ENCODE measurements at places on chromosomes 2 and 18.

DNA sequence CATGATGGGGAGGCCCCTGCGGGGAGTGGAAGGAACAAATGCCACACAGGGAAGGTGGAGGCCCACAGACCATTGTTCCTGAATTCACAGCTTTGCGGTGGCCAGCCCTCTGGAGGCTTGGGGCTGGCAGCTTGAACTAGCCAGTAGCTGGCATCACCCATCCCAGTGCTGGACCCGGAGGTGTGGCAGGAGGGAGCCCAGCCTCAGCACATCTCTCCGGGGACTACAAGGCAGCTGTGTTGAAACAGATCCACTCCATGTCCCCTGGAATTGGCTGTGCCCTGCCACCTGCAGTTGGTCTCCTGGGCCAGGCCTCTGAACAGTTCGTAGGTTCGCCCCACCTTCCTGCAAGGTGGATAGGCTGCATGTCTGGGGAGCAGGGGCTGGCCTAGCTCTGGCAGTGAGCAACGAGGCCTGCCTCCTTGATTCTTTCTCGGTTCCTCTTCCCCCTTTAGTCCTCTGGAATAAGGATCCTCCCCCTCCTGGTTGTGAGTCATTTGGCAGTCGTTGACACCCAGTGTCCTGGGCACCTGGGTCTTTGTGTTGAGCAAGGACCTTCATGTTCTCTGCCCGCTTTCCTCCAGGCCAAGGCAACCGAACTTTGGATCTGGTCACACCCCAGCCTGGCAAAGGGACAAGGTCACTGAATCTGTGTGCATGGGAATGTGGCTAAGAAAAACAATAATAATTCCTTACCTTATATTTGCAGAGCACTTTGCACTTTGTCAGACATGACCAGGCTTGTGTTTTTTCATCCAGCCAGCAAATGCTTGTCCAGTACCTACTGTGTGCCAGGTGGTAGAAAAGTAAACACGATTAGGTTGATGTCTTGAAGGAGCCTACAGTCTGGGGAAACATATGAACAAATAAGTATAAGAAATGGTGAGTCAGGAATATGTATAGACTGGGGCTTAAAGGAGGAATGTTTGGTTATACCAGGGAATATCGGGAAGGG lies 55.0 kb upstream of the MCFD2 start:
- no peak for DNase-seq

DNA sequence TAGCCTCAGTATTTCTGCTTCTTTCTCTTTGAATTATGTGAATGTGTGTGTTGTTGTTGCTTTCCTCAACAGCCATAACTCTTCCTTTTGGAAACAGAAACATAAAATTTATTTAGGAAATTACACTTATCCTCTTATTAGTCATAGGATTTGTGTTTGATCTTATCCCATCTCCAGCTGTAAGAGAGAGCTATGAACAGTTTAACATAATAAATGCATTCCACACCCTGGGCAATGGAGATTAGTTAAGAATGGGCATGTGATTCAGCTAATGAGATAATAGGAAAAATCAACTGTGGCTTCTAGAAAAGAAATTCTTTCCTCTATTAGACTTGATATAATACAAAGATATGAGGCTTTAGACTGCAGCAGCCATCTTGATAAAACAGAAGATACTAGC lies 55.0 kb downstream of the SCN7A start:
- no peak for DNase-seq

- no peak for DNase-seq
Measured at GRCh38 chr2:6780765-6781274, 84.9 kb downstream of the CMPK2 start.

GRCh38 chr2:48952143-48952542 lies 196.6 kb upstream of the LHCGR start:
- DNase-seq: no peak

GRCh38 chr18:46034230-46034629 lies 37.8 kb downstream of the PSTPIP2 start:
- no peak for DNase-seq

- no peak for DNase-seq
Measured at GRCh38 chr2:43159797-43160196, 66.6 kb downstream of the ZFP36L2 start.

DNA sequence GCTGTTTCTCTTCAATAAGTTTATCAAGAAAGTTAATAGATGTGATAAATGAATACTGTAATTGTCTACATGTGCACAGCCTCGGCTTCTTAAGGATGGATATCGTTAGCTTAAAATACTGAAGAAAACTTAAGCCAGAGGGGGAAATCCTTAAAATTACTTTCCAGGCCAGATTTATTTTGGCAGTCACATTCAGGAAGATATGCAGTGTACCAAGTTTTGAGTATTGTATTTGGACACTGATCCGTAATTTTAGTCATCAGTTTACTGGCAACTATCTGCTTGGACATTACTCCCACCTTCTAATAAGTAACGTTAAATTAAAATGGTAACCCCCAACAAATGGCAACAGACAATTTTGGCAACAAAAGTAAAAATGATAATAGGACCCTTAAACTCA lies 770.0 kb upstream of the ZEB2 start:
- no peak for DNase-seq

GRCh38 chr2:200185628-200186000 lies 120.9 kb upstream of the SPATS2L start:
- DNase-seq: no peak

- peak; percentile 72 for DNase-seq
Measured at GRCh38 chr2:70647873-70648481, 94.4 kb upstream of the TGFA start.

- DNase-seq: no peak
Measured at GRCh38 chr2:180033993-180034894, 27.1 kb upstream of the CWC22 start.

- DNase-seq: no peak
Measured at GRCh38 chr2:46722142-46722541, 193.5 kb downstream of the MCFD2 start.

GRCh38 chr2:168912901-168913369 lies 11.8 kb downstream of the G6PC2 start:
- no peak for DNase-seq

DNA sequence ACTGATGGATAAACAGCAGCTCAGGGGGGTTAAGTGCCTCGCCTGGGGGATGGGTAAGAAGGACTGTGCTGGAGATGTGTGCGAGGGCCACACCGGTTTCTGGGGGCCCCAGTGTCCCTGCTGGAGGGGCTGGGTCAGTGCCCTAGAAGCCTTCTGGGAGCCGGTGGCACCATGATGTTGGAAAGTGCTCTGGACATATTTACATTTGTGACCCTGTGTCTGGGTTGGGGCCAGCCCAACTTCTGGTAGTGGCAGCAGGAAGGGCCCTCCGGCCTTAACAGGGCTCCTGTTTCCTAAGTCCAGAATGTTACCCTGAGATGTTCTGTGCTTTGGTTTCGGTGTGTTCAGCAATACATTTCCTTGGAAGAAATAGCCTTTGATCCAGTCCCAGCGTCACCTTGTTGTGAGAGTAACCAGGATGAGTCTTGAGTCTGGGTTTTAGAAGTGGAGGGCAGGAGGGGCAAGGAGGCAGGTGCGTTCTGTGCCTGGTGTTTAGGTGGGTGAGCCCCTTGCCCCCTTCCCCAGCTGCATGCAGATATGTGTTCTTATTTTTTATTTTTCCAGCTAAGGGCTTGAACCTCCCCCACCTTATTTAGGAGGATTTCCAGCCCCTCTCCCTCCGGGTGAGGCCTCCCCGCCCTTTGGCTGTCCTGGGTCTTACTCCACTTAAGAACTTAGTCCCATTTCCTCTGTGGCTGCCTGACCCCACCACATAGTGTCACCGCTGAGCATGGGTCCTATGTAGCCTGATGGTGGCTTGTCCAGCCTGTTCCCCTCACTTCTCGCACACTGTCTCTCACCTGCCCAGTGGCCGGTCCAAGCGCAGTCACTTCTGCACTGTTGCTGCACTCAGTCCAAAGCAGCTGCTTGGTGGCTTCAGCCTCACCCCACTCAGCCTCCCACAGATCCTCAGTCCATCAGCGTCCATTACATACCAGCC lies 132.7 kb upstream of the HS6ST1 start:
- DNase-seq: no peak

DNA sequence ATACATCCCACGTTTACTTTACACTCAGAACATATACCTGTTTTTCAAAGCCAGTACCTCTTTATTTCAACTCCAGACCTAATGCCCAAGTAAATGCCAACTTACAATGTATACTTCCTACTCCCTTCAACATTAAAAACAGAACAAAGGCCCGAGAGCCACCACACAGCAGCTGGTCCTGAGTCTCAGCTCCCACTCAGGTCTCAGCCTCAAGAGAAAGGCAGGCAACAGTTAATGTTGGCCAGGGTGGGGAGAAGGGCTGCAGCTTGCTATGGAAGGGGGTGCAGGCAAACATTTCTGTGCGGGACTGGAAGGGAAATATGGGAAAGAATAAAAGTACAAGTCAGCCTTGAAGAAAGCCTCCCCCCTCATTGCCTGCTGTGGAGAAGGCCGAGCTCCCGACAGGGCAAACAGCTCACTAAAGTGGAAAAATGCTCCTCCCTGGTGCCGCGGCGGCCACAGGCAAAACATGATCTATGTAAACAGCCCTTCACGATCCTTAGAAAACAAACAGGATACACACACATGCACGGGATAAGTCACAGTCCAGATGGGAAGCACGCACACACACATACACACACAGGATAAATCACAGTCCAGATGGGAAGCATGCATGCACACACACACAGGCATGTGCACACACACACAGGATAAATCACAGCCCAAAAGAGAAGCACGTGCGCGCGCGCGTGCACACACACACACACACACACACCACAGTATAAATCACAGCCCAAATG lies 67.4 kb downstream of the ADNP2 start:
- no peak for DNase-seq

- no peak for DNase-seq
Measured at GRCh38 chr18:12882453-12883371, 1.3 kb downstream of the PTPN2 start.

- no peak for DNase-seq
Measured at GRCh38 chr18:189254-189653, 30.9 kb downstream of the USP14 start.

GRCh38 chr18:45874491-45875184 lies 49.2 kb downstream of the SIGLEC15 start:
- no peak for DNase-seq

- no peak for DNase-seq
Measured at GRCh38 chr2:121334581-121335293, 49.7 kb upstream of the TFCP2L1 start.

- DNase-seq: no peak
Measured at GRCh38 chr2:19675856-19676460, 225.8 kb downstream of the TTC32 start.

DNA sequence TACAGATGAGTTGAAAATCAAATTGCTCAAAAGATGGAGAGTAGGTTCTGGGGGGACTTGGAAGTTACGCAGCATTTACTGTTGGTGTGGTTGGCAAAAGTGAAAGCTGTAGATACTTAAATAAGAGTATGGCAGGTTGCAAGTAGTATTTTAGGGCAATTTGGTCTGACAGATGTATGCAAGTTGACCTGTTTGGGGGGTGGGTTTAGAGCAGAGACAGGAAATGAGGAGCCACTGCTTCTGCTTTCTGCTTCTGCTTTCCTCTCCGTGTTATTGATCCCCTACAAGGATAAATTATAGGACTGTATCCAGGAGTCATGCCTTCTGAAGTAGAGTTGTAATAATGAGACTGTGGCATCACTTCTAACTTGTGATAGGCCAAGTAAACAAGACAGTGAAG lies 71.2 kb downstream of the EPAS1 start:
- no peak for DNase-seq

DNA sequence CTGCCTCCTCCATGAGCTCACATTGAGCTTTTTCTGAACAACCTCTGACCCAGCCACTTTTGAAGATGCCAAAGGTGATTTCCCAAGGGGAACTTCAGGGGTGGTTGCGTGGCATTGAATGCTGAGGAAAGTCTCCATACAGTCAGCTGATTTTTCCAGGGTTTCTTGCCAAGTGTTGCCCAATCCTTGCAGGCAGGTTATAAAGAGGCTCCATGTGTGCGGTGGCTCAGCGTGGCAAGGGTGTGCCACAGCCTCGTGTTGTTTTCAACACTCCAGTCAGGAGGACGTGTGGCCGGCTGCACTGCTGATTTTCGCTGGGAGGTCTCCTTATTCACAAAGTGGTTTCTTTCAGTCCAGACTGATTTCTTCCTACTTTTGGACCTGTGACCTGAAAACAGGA lies 81.4 kb upstream of the GATA6 start:
- DNase-seq: no peak

- peak; percentile 35 for DNase-seq
Measured at GRCh38 chr18:5868218-5868854, 27.0 kb downstream of the TMEM200C start.

DNA sequence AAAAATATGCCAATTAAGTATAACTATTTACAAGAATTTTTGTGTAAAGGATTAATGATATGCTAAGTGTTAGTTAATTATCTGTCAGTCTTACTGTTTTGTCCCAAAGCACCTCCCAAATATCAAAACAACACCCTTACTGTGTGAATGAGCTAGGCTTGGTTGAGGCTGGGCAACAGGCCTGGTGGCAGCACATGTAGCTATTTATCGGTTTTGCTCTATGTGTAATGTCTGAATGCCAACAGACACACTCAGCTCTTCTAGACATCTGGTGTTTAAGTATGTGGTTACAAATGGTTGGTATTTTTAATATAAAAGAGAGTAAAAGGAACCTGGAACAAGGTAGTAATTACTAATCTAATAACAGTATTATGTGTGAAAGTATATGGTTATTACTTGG lies 175.3 kb downstream of the RAB3GAP1 start:
- DNase-seq: no peak

GRCh38 chr2:238906936-238907716 lies 59.2 kb downstream of the TWIST2 start:
- no peak for DNase-seq

DNA sequence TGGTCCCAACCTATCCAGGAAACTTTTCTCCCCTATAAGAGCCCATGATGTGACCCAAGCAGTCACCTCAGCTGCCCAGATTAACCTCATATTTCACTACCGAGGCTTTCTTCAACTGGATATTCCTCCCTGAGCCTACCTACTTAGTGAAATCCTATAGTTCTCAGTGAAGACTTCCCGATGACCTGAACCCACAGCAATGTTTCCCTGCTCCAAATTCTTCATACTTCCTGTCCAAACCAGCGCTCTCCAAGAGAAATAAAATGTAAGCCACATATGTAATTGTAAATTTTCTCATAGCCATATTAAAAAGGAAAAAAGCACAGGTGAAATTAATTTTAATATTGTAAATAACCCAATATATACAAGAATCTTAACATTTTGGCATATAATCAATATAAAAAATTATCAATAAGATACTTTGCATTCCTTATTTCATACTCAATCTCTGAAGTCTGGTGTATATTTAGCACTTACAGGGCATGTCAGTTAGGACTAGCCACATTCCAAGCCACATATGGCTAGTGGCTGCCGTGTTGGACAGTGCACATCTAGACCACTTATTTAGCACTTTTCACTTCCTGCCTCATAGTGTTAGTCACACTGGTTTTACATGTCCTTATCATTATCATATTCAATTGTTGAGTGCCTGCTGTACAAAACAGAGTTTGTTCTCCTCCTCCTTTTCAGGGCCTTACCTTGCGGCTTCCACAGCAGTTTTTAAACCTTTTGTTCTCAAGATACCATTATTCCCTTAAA lies 1.9 kb upstream of the STAT4 start:
- no peak for DNase-seq
